ENCODE measurements at places on chromosomes 6 and 20.

- DNase-seq = no peak
These were observed 188.8 kb downstream of the DLL1 start for GRCh38 chr6:170102038-170102437.

DNA sequence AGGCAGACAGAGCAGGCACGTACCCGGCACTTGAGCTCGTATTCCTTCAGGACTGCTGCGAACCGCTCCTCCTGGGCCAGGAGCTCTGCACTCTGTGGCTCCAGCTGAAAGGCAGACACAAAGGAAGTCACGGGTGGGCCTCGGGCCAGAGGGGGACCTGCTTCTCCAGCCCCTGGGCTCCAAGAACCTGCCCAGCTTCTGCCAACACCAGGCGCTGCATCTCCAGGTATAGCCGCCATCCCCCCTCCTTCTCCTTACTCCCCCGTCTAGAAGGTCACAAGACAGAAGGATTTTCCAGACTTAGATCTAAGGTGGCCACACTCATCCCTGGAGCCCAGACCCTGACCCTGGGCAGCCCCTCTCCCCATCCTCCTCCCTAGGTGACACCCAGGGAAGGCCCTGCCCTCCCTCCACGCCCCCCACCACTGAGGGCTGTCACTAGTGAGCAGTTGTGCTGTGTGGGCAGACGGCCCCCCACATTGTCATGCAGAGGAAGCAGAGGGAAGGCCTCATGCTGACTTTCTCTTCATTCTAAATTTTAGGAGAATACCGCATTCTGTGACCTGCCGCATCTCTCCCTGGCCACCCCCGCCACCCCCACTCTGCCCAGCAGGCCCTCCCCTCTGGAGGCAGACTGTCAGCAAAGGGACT is 81.9 kb downstream of the GINS1 start:
- no peak for DNase-seq

DNA sequence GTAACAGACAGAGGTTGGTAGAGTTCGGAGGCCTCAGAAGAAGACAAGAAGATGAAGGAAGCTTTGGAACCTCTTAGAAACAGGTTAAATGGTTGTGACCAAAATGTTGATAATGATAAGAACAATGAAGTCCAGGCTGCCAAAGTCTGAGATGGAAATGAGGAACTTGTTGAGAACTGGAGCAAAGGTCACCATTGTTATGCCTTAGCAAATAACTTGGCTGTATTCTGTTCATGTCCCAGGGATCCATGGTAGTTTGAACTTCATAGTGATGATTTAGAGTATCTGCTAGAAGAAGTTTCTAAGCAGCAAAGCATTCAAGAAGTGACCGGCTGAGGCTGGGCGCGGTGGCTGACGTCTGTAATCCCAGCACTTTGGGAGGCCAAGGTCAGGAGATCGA is 11.1 kb upstream of the LSM14B start:
- DNase-seq = no peak

GRCh38 chr6:74610352-74610751 is 595.5 kb downstream of the COL12A1 start:
- DNase-seq = no peak

GRCh38 chr6:169170583-169170955 is 83.1 kb downstream of the THBS2 start:
- no peak for DNase-seq

DNA sequence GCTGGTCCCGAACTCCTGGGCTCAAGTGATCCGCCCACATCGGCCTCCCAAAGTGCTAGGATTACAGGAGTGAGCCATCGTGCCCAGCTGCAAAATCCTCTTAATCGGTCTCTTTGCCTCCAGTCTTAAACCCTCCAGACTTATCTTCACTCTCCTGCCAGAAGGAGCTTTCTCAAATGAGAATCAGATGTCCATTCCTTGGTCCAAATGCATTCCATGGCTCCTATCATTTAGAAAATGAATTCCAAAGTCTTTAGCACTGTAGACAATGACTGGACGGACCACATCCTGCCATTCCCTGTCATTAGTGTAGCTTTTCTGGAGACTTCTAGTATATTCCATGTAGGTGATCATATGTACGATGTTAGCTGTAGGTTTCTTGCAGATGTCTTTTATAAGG is 141.9 kb downstream of the ID4 start:
- no peak for DNase-seq

- DNase-seq = no peak
These were observed 25.4 kb upstream of the KCNB1 start for GRCh38 chr20:49507741-49508434.

- no peak for DNase-seq
These were observed 53.8 kb downstream of the ADAT2 start for GRCh38 chr6:143396497-143397226.

- DNase-seq = no peak
These were observed 43.7 kb downstream of the KCNQ5 start for GRCh38 chr6:72665599-72665998.

- no peak for DNase-seq
These were observed 535 bp upstream of the ABCF1 start for GRCh38 chr6:30570740-30571074.

DNA sequence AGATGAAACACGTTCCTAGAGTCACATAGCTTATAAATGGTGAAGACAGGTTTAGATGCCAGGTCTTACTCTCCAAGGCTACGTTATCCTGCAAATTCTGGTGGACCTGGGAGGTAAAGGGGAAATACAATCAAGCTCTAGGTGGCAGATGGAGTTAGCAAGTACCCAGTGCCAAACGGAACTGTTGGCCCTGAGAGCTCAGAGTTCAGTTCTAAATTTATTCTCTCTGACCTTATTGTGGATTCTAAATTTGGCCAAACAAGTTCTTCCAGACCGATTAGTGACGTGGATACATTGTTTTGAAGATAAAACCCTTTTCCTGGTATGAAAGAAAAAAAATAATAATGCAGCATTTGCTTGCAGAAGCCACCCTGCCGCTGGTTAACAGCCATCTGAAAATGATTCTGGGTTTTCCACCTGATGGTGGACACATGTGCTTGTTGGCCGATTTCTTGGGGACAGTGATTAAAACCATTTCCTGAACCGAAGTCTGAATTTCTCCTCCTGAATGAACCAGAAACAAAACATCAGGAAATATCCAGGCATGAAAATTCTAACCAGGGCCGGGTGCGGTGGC is 32.5 kb downstream of the RIPOR3 start:
- DNase-seq = no peak

- no peak for DNase-seq
These were observed 1681.9 kb downstream of the HACE1 start for GRCh38 chr6:103177791-103178190.

- DNase-seq = peak; percentile 83
These were observed 55.4 kb downstream of the RIPOR3 start for GRCh38 chr20:50635676-50636600.

DNA sequence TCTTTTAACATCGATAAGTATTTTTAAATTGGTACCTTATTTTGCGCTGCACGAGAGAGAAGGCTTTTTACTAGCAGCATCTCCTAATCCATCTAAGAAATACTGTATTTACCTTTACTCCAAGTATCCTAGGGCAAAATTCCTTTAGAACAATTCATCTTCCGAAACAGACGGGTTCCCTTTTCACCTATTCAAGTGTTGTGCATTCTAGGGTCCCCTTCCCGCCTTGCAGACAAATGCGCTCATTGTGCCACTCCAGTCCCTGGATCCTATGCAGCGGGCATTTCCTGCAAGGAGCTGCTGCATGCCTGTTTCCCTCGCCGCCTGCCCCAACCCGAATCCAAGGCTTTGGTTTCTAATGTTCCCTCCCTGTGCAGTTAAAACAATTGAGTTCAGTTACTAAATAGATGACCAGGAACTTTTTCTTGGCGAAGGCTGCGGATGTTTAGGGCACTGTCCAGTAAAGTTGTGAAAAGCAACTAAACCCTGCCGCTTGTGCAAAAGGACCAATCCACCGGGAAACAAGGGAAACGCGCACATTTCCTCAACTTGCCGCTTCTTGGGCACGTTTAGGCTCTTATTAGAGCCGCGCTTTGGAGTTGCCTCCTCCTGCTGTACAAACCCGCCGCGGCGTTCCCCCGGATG is 556 bp upstream of the SCAF8 start:
- DNase-seq = peak; percentile 65

DNA sequence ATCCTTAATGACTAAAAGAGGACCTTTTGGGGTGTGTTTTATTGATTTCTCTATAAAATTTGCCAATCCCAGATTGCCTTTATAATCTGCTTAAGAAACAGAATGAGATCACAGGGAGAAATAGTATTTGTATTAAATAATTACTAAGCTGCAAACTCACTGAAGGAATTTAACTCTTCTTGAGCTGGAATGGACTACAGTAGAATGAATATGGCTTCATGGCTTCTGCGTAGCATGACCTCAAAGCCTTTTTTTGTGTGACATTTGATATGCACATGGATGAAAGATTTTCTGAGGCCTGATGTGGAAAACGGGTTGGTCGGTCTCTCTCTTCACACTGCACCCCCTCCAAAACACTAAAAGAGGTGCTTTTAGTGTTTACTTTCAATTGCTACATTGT is 115.9 kb downstream of the QKI start:
- no peak for DNase-seq

DNA sequence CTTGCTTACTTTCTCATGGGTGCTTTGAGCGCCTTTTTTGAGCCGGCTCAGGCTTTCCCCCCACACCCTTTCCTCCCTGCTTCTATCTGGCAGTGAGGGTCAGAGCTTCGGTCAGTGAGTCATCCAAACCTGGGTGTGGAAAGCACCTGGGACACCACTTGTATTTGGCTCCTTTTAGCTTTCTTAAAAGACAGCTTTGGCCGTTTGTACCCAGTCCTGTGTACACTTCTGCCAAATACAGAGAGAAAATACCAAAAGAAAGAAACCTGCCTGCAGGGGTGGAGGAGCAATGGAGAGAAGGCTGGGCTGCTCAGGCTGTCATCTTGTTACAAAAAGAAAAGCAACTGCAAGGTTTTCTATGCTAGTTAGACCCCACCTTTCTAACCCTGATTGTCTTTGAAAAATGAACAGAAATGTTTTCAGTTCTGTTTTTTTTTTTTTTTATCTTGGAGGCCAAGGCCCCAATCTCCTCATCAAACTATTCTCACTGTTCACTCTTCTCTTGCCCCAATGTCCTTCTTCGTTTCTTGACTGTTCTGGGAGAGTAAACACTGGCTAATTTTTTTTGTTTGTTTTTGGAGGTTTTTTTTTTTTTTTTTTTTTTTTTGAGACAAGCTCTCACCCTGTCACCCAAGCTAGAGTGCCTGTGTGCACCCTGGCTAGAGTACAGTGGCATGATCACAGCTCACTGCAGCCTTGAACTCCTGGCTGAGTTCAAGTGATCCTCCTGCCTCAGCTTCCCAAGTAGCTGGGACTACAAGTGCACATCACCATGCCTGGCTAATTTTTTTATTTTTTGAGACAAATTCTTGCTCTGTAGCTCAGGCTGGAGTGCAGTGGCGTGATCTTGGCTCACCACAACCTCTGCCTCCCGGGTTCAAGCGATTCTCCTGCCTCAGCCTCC is 76.4 kb downstream of the SSR1 start:
- DNase-seq = no peak

- peak; percentile 7 for DNase-seq
These were observed 31.1 kb downstream of the NTSR1 start for GRCh38 chr20:62739581-62740285.

- DNase-seq = no peak
These were observed 545 bp downstream of the ACTR5 start for GRCh38 chr20:38748861-38749149.

DNA sequence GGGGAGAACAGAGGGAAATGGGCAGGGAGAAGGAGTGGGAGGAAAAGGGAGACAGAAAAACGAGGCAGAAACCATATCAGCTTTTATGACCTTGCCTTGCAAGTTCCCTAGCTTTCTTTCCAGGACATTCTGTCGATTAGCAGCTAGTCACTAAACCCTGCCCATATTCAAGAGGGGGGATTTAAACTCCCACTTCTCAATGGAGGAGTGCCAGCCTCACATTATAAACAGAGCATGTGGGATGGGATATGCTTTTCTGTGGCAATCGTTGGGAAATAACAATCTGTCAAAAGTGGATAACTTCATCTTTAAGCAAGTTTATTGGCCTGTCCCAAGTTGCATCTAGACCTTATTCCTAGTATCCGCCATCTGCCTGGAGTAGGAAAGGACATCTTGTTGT is 57.0 kb upstream of the TMEM170B start:
- peak; percentile 69 for DNase-seq

DNA sequence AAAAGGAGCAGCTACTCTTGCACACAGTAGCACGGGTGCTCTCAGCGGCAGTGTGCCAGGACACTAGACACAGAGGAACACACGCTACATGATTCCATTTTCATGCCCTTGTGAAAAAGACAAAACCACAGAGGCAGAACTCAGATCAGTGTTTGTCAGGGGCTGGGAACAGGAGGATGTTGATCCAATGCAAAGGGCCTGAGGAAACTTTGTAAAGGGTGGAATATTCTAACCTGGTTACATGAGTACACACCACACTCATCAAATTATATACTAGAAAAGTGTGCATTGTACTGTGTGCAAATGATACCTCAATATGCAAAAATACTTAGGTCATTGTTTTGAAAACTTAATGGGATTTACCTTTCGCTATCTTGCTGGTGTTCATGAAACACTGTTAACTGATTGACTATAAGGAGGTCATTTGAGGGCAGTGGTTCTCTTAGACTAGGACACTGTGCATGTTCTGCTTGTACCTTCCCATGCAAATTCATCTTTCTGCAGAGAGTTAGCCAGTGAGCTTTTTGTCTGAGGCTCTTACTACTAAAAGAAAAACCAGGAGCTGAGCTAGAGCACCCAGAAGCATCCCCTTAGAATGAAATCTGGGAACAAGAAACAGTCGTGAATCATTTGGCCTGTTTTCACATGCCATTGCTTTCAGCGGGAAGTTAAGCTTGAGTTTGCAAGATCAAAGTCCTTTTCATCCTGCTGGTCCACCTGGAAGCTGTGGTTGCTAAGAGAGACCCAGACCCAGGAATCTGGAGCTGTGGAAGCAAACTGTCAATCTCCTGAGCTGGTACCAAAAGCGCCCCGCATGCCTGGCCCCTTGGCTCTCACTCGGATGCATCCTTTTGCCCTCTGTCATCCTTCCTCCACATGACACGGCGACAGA is 204.8 kb downstream of the TTLL2 start:
- no peak for DNase-seq

DNA sequence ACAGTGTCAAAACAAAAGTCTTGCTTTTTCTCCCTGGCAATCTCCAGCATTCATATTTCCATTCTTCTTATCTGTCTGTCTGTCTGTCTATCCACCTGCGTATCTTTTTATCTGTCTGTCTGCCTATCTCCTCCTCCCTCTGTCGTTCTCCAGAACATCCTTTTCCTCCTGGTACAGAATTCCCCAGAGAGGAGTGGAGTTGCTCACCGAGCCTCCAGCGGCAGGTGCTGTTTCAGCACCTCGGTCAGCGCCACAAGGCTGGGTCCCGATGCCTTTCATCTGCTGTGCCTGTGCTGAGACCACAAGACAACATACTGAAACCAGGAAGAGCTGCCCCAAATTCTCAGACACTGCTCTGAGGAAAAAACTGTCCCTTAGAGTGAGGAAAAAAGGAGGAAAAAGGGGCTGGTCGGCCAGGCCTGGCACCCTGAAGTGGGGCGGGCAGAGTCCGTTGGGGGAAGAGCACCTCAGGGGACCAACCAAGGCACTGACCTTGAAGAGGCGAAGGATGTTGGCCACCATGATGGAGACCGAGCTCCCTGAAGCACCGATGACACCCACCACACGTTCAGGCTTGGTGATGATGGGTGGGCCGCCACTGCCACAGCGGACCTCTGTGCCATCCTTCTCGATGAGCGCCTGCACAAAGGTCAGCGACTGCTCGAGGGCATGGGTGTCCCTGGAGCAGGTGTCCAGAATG is 13.3 kb downstream of the GRM4 start:
- peak; percentile 39 for DNase-seq
